ENCODE measurements at places on chromosomes 2 and 18.

- DNase-seq: no peak
Observed at GRCh38 chr2:149389506-149390167, 59.2 kb downstream of the LYPD6 start.

DNA sequence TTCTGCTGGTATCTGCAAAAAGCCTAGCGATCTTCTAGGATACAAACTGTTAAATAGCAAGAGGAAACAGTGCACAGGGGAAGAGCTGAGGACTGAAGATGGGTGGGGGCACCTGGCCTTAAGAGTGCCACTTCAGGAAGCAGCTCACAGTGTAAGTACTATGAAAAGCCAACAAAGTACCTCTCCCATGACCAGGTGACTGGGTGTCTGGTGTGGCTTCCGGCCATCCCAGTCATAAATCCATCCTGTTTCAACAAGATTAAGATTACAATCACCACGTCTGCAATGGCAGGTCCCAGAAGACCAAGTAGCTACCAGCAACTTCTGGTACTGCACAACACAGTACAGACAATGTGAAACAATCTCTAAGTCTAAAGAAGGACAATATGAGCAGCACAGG lies 15.9 kb downstream of the ERFE start:
- DNase-seq: no peak

- no peak for DNase-seq
Observed at GRCh38 chr2:218839888-218840287, 8.3 kb upstream of the PRKAG3 start.

- no peak for DNase-seq
Observed at GRCh38 chr2:242056785-242057184, 187.3 kb downstream of the RTP5 start.

DNA sequence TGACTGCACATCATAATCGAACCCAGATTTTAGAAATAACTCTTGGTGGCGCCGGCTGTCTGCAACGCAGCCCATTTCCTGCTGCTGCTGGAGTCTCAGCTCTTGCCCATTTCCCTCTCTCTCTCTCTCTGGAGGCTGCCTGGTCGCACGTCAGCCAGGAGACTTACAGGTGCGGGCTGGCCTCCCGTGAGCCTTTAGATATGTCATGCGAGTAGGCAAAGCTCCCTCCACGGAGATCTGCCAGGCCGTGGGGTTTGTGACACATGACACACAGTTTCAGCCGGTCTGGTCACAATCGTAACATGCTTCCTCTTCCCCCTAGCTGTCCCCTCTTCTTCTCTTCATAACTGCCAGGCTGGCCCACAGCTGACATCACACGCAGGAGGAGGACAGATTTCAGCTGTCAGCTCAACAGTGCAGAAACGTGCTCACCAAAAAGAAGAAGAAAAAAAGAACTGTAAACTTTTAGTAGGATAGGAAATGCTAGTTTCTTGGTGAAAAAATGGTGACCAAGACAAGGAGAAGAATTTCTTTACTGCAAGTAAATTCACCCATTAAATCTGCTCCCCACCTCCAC lies 489.3 kb downstream of the ZNF516 start:
- no peak for DNase-seq

DNA sequence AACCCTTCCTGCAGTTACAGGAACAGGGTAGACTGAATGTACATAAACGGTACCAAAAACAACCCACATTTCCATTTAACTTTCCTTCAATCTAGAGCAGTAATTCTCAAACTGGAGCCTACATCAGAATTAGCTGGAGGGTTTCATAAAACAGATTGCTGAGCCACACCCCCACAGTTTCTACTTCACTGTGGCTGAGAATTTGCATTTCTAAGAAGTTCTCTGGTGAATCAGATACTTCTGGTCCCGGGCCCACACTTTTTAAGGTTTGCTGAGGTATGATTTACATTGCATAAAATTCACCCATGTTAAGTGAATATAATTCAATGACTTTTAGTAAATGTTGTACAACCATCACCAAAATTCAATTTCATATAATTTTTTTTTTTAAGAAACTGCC lies 113.7 kb downstream of the SRBD1 start:
- no peak for DNase-seq
